ENCODE measurements at places on chromosomes 16 and 17.

DNA sequence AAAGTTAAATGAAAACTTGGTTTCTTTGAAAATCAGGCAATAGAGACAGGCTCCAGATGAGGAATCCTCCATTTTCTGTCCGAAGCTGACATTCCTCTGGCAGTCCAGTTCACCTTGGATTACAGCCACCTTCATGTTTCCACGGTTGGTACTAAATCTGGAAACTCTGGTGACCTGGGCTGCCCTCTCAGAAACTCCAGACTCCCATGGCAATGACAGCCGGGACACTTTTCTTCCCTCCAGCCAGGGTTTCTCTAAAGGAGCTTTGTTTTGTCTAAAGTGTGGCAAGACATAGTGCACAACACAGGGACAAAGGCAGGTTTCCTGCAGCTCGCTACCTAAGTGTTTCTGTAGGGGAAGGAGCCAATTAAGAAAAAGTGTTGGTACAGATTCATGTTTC, 36.0 kb downstream of the CLUAP1 start:
- no peak for DNase-seq

DNA sequence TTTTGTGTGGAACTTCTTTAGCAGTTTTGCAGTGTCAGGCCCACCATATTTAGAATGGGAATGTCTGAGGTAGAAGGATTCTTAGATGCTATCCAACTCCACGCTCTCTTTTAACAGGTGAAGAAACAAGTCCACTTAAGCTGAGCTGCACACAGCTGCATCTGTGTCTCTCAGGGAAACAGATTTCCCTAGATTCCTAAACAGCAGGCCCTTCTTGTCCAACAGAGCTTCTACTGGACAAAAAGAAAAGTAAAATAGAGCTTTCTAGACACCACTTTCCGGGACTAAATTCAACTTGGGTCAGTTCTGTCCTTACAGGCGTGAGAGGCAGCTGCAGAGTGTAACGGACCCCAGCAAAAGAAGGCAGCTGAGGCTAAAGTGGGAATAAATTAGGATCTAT, 51.7 kb downstream of the SNX11 start:
- no peak for DNase-seq

DNA sequence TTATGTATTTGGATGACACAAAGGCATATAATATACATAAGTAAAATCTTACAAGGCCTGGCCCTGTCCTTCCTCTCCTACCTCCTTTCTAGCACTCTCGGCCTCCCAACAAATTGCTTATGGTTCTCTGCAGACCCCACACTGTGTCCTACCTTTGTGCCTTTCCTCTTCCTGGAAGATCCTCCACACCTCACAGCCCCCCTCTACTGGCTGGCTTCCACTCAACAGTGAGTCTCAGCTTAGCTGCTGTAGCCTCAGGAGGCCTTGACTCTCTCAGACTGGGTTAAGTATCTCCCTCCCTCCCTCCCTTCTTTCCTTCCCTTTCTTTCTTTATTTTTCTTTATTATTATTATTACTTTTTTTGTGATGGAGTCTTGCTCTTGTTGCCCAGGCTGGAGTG, 8.3 kb upstream of the SLC52A1 start:
- DNase-seq: no peak

DNA sequence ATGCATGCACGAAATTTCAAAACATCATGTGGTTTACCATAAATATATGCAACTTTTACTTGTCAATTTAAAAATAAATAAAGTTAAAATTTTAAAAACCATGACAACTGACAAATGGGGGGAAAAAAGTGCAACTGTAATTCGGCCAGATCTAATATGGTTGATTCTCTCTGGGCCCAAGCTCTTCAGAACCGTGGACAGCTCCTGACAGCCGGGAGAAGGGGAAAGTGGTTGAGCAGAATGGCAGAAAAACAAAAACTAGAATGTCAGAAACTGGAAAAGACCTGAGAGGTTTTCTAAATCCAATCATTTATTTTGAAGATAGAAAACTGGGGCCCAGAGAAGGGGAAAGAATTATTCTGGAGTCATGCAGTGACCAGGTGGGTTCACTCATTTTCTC, 126.6 kb downstream of the TMEM132E start:
- DNase-seq: no peak

DNA sequence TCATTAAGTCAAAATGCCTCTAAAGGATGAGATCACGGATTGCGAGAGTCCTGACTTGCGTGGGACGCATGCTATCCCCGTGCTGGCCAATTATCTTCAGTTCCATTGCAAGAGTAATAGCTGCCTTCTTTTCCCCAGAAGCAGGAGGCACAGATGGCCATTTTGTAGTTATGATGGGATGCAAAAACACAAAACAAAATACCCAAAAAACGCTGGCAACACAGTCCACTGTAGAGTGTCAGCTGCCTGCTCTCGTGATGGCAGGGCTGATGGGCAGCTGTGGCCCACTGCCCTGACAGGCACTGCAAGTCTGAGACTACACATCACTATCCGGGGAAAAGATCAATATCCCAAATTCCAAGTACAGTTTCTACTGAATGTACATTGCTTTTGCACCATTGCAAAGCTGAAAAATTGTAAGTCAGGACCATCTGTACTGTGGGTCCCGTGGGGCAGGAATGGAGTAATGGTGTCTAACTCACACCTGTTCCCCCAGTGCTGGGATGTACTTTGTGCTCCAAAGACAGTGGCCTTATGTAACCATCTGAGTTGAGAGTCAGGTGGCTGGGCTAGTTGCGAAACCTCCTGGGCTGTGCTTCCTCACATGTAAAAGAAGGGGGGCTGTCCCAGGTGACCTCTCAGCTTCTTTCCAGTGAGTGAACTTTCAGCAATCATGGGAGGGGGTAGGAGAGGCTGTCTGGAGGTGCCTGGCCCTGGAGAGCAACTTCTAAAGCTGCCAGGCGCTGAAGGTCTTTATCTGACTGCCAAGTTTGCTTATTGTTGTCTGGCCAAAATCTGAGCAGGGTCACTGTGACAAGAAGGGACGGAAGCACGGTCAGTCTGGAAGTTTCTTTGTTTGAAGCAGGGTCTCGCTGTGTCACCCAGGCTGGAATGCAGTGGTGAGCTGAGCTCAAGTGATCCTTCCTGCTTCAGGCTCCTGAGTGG, 4.7 kb downstream of the SLC47A1 start:
- DNase-seq: no peak

DNA sequence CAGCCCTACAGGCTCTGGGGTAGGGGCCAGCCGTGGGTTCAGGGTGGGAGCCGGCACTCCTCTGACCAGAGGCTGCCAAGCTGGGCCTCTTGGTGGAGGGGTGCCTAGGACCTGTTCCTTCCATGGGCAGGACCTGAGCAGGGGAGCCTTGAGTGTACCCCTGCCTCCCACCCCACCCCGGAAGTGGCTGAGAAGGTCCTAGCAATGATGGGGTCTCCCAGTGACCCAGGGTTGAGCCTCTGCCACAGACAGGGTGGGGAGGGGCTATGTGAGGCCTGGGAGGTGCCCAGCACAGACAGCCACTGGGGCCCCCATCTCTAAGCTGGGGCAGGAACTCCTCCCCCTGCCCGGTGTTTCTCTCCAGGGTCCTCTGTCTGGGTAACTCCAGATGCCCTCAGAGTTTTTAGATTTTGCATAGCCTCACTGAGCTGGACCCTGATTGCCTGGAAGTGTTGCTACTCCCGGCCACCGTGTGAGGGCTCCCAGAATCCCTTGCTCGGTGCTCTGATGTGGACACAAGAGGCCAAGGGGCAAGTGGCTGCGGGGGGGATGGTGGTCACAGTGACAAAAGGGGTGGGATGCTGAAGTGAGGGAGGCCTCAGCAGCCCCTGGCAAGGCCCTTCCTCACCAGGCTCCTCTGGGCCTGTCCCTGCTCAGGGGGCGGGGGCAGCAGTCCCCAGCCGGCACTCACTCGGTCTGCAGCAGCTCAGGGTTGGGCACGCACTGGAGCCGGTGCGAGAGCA, 6.4 kb upstream of the MTSS2 start:
- DNase-seq: no peak

DNA sequence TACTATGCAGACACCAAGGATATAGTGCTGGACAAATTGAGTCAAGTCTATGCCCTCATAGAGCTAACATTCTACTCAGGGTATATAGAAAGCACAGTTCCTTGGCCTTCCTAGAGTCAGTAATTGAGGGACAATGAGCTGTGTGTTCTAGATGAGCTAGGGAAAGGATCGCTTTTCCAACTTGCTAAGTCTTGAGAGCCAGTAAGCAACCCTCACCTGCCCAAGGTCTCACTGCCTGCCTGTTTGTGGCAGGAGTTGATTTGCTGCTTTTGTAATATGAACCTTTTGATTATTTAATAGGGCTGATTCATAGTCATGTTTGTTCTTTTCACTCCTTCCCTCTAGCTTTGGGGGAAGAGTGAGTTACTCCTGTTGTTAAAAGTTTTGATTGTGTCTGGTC, 6.5 kb downstream of the DDX42 start:
- DNase-seq: no peak

DNA sequence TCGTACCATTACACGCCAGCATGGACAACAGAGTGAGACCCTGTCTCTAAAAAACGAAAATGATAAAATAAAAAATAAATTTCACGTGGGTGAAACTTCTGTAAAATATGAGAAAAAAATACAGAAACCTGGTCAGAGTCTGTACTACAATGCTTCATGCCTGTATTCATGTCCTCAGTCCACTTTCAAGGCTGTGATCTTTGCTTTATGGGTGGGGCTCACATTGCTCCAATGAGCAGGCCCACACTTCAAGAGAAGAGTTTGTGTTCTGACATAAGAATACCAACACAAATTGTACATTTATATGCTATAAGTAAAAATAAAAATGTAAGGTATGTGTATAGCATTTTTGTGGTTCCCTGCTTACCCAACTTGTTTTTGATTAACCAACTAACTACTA, 32.2 kb upstream of the ABCA3 start:
- no peak for DNase-seq
